ENCODE measurements at places on chromosomes 2 and 18.

GRCh38 chr2:219596954-219597551, 604 bp upstream of the STK11IP start:
- peak overlapping the region; percentile 86 for H3K4me3 ChIP-seq
- no peak for DNase-seq
- no peaks in the 10 kb centered on the region for H3K36me3 ChIP-seq
- H3K4me1 ChIP-seq, result peaks cover 15% of the 10 kb centered on the region
- no peaks in the 10 kb centered on the region for H3K27me3 ChIP-seq

DNA sequence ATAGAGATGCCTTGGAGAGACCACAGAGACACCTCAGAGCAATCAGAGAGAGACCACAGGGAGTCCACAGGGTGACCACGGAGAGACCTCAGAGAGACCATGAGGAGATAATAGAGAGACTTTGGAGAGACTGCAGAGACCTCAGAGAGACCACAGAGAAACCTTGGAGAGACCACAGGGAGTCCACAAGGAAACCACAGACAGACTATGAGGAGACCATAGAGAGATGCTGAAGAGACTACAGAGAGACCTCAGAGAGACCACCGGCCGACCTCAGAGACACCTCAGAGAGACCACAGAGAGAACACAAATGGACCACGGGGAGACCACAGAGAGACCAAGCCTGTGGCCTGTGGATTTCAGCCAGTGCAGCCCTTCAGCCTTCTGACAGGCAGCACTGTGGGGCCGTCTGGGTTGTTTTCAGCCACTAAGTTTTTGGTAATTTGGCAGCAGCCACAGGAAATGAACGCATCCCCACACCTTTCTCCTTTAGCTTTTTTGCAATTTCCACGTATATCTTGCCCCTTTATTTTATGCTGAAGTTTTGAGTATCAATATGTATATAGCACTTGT, 11.4 kb upstream of the TMEM18 start:
- no peaks in the 10 kb centered on the region for H3K4me1 ChIP-seq
- H3K36me3 ChIP-seq, result no peaks in the 10 kb centered on the region
- no peak overlapping the region for H3K27ac ChIP-seq
- no peak overlapping the region for H3K4me3 ChIP-seq
- H3K27me3 ChIP-seq, result no peaks in the 10 kb centered on the region

DNA sequence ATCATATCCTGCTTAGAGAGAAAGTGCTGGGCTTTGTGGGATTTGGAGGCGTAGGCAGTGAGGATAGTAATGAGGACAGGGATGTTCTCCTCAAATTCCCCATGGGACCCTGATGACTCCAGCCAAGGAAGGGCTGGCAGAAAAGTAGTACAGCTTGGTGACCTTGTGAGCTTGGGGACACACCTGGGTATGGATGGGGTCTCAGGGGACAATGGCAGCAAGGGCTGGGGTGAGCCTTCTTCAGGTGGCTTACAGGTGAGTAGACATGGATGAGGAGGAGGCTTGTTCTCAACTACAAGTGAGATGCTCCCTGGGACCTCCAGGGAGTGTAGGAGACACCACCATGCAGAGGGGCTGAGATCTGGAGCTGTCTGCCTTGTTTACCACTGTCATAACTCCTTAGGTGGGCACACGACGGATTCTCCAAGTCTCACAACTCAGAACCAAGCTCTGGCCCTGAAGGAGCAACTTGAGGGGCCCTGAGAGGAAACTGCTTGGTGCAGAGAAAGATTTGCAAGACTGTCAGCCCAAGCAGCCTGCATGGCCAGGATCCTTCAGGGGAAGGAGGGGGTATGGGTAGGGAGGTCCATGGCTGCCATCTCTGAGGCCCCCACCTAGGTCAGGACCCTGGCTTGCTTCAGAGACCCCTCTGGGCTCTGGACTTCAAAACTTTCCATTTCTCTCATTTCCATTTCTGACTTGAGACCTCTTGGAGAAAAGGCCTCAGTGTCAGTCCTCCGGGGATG, 262.8 kb downstream of the DYSF start:
- H3K27me3 ChIP-seq, result no peaks in the 10 kb centered on the region
- no peak for DNase-seq
- no peaks in the 10 kb centered on the region for H3K36me3 ChIP-seq
- no peaks in the 10 kb centered on the region for H3K4me1 ChIP-seq
- H3K27ac ChIP-seq, result no peak overlapping the region

DNA sequence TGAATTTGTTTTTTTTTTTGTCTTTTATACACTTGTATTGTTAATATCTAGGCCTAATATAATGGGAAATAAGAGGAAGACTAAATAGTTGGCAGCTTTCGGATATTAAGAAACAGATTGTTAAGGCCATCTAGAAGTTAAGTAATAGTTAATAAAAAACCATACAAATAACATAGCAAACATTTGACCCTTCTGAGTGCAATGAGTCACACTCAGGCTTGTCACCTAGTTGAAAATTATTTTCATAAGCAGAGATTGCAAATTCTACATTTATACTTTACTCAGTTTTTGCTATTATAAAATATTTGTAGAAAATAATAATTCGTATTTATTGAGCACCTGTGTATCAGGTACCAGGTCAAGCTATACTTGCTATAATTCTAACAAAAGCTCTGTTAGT, 2.4 kb downstream of the NUP35 start:
- no peak overlapping the region for H3K27ac ChIP-seq
- H3K36me3 ChIP-seq, result peaks cover 9% of the 10 kb centered on the region
- no peak overlapping the region for H3K4me3 ChIP-seq
- DNase-seq, result no peak

- no peaks in the 10 kb centered on the region for H3K36me3 ChIP-seq
- DNase-seq, result no peak
- H3K4me1 ChIP-seq, result no peaks in the 10 kb centered on the region
- no peaks in the 10 kb centered on the region for H3K27me3 ChIP-seq
Measured at GRCh38 chr18:79460481-79461300, 65.0 kb downstream of the NFATC1 start.

DNA sequence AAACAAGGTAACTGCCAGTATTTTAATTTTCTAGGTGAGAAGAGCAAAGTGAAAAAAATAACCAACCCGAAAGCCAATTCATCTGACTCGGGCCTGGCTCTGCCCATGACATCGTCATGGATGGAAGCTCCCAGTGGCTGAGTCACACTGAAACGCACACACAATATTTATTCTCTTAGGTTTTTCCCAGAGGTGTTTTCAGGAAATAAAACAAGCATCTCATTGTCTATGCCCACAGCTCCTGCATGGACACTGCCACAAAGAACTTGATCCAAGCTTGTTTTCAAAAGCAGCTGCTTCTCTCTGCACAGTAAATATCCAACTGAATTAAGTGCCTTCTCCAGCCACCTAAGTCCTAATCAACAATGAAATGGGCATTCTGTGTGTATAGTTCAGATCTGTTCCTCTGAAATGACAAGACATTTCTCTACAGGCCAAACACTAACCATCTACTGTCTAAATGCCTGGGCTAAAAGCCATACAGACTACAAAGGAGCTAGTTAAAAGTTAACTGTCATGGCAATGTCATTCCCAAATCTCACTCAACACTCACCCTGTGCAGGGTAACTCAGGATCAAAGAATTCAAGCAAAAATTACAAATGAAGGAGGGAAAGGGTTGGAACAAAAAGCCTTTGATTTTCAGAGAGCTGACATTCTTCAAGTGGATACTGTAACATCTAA, 62.9 kb downstream of the RPL31 start:
- H3K27me3 ChIP-seq, result no peaks in the 10 kb centered on the region
- H3K4me1 ChIP-seq, result no peaks in the 10 kb centered on the region
- no peak overlapping the region for H3K27ac ChIP-seq

DNA sequence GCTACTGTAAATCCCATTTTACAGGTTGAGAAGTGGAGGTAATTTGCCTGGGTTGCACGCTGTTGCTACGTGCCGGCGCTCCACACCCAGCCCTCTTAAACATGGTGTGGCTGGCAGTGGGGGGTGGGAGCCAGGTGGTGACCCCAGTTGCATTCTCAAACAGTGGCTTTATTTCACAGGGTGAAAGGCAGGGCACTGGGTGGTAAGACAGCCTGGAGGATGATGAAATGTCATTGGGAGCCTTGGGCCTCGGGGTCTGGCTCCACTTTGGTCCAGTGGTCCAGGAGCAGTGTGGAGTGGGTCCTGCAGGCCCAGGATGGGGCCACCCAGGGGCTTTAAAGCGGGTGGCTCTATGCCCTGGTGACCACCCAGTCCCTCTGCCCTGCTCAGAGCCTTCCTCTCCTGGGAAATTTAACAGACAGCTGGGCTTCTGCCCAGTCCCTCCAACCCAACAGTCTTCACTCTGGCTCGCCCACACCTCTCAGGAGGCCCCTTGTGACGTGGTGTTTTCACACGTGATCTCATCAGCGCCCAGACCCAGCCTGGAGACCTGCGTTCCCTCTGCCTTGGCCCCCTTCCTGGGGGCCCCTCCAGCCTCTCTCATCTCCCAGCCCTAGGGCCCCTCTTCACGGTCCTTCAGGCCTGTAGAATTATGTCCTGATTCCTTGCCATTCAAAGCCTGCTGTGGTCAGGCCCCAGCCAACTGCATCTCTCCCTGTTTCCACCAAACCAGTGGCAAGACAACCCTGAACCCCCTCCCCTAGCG, 92.5 kb downstream of the INHBB start:
- DNase-seq, result no peak
- H3K36me3 ChIP-seq, result no peaks in the 10 kb centered on the region
- no peak overlapping the region for H3K4me3 ChIP-seq
- H3K4me1 ChIP-seq, result no peaks in the 10 kb centered on the region
- peaks cover 8% of the 10 kb centered on the region for H3K27me3 ChIP-seq

DNA sequence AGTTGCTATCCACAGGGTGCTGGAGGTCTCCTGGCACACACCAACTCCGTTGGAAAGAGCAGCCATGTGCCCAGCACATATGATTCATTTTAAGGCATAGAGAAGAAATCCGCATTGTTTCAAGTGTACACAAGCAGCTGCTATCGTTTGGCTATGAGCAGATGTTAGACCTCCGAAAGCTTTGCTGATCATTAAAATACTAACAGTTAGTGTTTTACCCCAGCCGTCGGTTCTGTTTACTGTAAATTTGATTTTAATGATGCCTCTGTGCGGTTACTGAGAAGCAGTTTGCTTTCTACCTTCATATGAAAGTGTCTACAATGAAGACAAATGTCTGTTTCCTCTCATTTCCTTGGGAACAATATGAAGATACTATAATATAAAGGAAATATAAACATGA, 154.9 kb downstream of the PTGR3 start:
- no peaks in the 10 kb centered on the region for H3K36me3 ChIP-seq
- no peak overlapping the region for H3K27ac ChIP-seq
- no peaks in the 10 kb centered on the region for H3K27me3 ChIP-seq

DNA sequence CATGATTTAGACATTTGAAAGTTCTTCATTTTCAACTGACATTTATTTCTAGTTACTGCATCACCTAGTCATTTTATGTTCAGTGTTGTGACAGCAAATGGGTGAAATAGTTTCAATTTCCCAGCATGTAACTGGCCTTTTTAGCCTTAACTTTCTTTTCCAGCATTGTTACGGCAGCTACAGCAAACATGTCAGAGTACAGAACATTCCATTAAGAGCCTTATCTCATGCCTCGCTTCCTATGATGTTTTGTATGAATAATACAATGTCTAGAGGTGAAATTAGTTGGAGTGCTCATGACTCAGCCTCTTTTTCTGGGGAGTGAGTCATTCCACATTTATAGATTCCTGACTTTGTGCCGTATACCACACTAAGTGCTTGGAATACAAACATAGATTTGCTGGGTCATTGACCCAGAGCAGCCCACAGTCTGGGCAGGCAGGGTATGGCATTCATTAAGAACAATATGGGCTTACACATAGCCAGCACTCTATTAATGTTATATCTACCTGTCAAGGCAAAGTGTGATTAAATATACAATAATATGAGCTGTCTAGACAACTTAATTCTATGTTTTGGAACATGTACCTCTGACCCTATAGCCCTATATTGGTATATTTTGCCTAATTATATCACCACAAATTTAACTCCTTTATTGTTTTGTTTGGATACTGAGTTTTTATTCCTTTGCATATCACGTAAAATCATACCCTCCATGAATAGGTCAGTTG, 72.2 kb downstream of the MAP2 start:
- H3K36me3 ChIP-seq, result no peaks in the 10 kb centered on the region
- no peaks in the 10 kb centered on the region for H3K27me3 ChIP-seq
- no peak overlapping the region for H3K27ac ChIP-seq
- H3K4me1 ChIP-seq, result no peaks in the 10 kb centered on the region
- no peak overlapping the region for H3K4me3 ChIP-seq
- no peak for DNase-seq

- no peaks in the 10 kb centered on the region for H3K36me3 ChIP-seq
- no peak within 1 kb of the TSS for H3K27ac ChIP-seq
- peaks cover 11% of the 10 kb centered on the region for H3K4me1 ChIP-seq
- DNase-seq, result no peak
Measured at GRCh38 chr2:127418300-127419111, at the start of gene PROC. TSS of gene PROC (plus strand) at chr2:127418427. CDS start at chr2:127419943, 1,516 bp downstream.

- H3K27me3 ChIP-seq, result no peaks in the 10 kb centered on the region
- no peaks in the 10 kb centered on the region for H3K36me3 ChIP-seq
- no peak overlapping the region for H3K27ac ChIP-seq
- no peak for DNase-seq
- no peak overlapping the region for H3K4me3 ChIP-seq
Measured at GRCh38 chr18:22318745-22319407, 98.8 kb downstream of the CTAGE1 start.

DNA sequence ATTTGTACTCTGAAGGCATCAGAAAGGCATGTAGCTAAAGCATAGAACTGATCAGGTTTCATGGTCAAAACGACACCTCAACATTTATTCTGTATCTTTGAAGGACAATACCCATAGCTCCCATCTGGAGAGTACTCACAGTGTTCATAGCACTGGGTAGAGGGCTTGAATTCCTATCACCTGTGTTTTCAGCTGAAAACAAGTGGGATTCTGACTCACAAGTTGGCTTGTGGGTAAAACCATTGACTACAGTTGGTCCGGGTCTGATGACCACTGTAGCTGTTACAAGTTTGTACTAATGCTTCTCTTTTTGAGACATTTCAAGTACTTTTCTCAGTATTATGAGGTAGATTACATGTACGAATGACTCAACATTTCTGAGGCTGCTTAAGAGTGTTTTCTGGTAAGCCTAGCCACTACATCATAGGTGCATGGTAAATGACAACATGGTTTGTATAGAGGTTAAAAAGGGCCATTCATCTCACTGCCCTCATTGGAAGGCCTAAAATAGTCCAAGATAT, 68.6 kb upstream of the PELI1 start:
- H3K27ac ChIP-seq, result no peak overlapping the region
- no peak for DNase-seq

- no peaks in the 10 kb centered on the region for H3K27me3 ChIP-seq
- H3K27ac ChIP-seq, result no peak overlapping the region
- no peak overlapping the region for H3K4me3 ChIP-seq
- DNase-seq, result no peak
- H3K36me3 ChIP-seq, result no peaks in the 10 kb centered on the region
Measured at GRCh38 chr2:25308599-25308998, 33.1 kb downstream of the DNMT3A start.

GRCh38 chr2:74739129-74739528, 85.1 kb downstream of the SEMA4F start:
- DNase-seq, result no peak
- H3K27ac ChIP-seq, result no peak overlapping the region
- H3K4me1 ChIP-seq, result no peaks in the 10 kb centered on the region

GRCh38 chr2:17245906-17246305, 272.3 kb downstream of the RAD51AP2 start:
- no peak overlapping the region for H3K4me3 ChIP-seq
- H3K36me3 ChIP-seq, result no peaks in the 10 kb centered on the region
- no peak for DNase-seq
- no peak overlapping the region for H3K27ac ChIP-seq
- no peaks in the 10 kb centered on the region for H3K27me3 ChIP-seq

- no peak overlapping the region for H3K4me3 ChIP-seq
- no peaks in the 10 kb centered on the region for H3K36me3 ChIP-seq
- H3K4me1 ChIP-seq, result no peaks in the 10 kb centered on the region
Measured at GRCh38 chr18:35095983-35096676, 54.9 kb downstream of the MAPRE2 start.
